Stimulated activated CD4-positive, alpha-beta T cell treated with anti-CD3 and anti-CD28 coated beads, Interleukin-1b, Interleukin-23, amount 100 ng/mL, for 1 hour (primary cell): ENCODE measurements at places on chromosomes 11 and 22.

- DNase-seq, result no peak
Observed at GRCh38 chr22:37630839-37631435, 8.5 kb upstream of the SH3BP1 start.

GRCh38 chr11:64013141-64013896 is 22.4 kb upstream of the FLRT1 start:
- DNase-seq, result no peak

- no peak for DNase-seq
Observed at GRCh38 chr11:10909141-10909883, 51.5 kb upstream of the ZBED5 start.

GRCh38 chr11:111393096-111393495 is 14.0 kb upstream of the POU2AF1 start:
- no peak for DNase-seq

DNA sequence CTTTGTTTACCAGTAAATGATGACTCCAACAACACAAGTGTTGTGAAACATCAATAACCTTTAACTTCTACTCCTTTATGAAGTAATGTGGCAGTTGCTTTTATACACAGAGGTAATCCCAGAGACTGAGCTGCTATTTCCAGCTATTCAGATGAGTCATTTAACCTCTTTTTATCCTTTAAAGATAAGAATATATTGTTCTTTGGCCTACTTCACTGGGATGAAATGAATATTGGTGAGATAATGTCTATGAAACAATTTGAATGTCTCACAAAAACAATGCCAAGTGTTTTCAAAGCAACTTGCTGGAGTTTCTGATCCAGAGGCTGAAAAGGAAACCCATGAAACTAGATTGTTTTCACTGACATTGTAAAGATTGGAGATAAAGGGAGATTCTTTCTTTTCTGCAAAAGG is 564.4 kb upstream of the LUZP2 start:
- no peak for DNase-seq

GRCh38 chr11:104191124-104191523 is 27.2 kb upstream of the PDGFD start:
- DNase-seq, result no peak

DNA sequence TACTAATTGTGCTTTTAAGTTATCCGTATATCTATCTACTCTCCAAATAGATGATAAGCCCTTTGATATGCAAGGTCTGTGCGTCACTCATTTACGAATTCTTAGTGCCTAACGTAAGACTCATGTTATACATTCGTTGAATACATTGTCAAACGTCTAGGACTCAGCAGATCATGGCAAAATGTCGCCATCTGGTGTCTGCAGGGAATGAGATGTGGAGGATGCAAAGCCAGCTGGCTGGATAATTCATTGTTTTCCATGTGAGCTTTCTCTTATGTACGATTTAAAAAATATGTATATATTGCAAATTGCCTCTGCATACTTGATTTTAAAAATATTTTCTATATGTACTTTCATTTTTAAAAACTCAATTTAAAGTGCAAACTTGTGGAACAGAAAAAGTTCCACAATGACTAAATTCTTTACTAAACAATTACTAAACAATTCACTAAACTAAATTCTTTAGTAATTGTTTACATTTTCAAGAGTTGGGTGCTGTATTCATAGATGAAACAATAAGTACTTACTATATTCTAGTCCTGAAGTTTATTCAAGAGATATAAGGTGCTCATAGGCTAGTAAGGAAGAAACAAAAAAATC is 33.8 kb downstream of the ZNF202 start:
- DNase-seq, result no peak

DNA sequence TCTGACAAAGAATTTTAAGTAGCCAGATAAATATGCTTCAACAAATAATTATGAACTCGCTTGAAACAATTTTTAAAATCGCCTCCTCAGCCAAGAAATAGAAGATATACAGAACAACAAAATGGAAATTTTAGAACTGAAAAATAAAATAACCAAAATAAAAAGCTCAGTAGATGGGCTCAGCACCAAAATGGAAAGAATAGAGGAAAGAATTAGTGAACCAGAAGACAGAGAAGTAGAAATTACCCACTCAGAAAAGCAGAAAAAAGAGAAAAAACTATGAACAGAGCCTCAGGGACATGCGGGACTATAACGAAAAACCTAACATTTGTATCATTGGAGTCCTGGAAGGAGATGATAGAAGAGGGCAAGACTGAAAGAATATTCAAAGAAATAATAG is 7.4 kb downstream of the COMMD9 start:
- no peak for DNase-seq

DNA sequence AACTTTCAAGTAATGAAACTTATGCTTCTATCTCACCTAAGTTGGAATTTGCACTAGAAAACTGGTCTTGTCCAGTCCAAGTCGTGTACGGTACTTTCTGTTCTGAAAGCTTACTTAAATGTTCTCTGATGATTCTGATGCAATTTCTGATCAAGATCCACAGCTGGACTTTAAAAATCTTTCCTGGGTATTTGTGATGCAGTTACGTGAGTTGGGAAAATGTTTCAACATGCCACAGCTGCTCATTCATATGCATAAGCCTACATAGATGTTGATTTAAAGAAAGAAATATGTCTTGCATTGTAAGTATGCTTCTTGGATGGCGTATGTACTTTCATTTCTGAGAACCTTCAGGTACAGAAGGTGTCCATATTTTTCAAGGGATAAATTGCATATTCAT is 493.7 kb upstream of the CCDC90B start:
- no peak for DNase-seq

DNA sequence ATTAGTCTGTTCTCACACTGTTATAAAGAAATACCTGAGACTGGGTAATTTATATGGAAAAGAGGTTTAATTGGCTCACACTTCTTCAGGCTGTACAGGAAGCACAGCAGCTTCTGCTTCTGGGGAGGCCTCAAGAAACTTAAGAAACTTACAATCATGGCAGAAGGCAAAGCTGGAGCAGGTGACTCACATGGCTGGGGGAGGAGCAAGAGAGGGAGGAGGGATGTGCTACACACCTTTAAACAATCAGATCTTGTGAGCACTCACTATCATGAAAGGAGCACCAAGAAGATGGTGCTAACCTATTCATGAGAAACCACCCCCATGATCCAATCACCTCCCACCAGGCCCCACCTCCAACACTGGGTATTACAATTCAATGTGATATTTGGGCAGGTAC is 381.6 kb downstream of the ETS1 start:
- DNase-seq, result no peak

DNA sequence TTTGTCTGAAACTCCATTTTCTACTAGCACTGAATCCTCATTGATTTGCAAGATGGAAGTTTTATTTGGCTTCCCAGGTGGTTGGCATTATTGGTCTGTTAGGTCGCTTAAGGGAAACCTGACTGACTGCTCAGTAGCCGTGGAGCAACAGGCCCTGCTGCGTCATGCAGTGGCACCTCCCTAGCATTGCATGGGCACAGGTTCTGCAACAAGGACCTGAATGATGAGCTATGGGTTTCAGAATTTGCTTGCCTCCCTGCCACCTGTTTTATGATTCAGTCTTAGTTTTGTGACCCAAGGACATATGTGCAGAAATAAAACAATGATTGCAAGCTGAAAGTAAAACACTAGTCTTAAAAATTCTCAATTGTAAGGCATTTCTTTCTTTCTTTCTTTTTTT is 128.5 kb downstream of the SLC1A2 start:
- no peak for DNase-seq

DNA sequence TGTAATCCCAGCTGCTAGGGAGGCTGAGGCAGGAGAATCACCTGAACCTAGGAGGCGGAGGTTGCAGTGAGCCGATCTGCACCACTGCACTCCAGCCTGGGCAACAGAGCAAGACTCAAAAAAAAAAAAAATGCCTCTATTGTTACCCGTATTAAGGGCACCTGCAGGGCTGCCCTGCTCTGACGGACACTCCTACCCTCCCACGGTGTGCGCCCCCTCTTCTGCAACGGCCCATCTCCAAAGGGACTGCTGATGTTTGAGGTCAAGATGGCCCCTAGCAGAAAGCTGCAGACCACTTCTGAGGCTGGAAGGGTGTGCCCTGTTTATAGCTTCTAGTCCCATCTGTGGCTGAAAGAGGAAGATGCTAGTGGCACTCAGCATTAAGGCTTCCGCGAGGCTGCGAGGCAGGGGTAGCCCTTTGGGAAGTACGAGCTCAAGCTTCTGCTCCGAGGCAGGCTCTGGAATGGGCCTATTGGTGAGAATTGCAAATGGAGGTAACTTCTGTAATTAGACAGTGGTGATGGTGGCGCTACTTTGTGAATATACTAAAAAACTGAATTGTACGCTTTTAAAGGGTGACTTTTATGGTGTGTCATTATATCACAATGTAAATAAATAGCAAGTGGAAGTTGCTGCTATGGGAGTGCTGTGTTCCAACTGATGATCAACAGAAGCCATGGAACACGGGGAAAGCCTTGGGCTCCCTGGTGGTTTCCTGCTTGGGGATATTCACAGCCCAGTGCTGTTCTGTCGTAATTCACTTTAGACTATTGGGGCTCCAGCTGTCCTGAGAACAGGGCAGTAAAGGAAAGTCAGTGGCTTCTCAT is 24.3 kb downstream of the ARFGAP2 start:
- no peak for DNase-seq

GRCh38 chr22:34055525-34056200 is 135.4 kb upstream of the LARGE1 start:
- DNase-seq, result no peak

- DNase-seq, result no peak
Observed at GRCh38 chr22:43015677-43016042, 711 bp upstream of the PACSIN2 start.

DNA sequence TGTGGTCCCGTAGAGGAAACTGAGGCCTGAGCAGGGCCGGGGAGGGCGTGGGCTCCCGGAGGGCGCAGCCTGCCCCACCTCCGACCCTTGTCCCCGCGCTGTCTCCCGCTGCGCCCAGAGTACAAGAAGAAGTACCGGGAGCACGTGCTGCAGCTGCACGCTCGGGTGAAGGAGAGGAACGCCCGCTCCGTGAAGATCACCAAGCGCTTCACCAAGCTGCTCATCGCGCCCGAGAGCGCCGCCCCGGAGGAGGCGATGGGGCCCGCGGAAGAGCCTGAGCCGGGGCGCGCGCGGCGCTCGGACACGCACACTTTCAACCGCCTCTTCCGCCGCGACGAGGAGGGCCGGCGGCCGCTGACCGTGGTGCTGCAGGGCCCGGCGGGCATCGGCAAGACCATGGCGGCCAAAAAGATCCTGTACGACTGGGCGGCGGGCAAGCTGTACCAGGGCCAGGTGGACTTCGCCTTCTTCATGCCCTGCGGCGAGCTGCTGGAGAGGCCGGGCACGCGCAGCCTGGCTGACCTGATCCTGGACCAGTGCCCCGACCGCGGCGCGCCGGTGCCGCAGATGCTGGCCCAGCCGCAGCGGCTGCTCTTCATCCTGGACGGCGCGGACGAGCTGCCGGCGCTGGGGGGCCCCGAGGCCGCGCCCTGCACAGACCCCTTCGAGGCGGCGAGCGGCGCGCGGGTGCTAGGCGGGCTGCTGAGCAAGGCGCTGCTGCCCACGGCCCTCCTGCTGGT is 1.9 kb downstream of the NLRP6 start:
- no peak for DNase-seq

DNA sequence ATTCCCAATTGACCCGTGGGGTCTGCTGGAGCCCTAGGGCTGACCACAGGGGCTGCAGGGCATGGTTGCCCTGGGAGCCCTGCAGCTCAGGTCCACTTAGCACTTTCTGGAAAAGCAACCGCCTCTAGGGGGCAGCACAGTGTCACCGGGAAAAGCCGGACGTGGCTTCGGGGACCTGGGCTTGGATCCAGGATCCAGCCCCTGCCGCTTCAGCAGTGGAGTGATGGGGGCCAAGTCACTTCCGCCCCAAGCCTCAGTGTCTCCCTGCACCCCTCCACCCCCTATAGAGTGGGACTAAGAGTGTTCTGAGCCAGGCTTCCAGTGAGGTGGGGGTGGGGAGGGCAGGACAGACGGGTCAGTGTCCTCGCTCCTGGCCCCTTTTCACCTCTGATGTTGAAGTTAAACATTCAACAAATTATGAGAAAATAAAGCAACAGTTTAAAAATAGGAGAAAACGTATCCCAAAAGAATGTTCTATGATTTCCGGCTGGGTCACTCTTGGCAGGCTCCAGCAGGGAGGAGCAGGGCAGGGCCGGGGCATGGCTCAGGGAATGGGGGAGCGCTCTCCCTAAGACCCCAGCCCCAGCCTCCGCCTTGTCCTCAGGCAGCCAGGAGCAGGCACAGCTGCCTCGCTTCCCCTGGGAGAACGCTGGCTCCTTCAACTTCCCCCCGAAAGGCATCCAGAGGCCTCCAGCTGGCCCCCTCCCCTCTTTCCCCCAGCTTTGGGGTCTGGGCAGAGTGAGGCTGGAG is 96.5 kb upstream of the FGF3 start:
- DNase-seq, result peak; percentile 8

GRCh38 chr11:129703846-129704245 is 111.8 kb upstream of the TMEM45B start:
- no peak for DNase-seq

- no peak for DNase-seq
Observed at GRCh38 chr11:2929531-2929949, 320 bp upstream of the PHLDA2 start.

GRCh38 chr22:36395055-36395849 is 7.5 kb upstream of the MYH9 start:
- DNase-seq, result no peak

DNA sequence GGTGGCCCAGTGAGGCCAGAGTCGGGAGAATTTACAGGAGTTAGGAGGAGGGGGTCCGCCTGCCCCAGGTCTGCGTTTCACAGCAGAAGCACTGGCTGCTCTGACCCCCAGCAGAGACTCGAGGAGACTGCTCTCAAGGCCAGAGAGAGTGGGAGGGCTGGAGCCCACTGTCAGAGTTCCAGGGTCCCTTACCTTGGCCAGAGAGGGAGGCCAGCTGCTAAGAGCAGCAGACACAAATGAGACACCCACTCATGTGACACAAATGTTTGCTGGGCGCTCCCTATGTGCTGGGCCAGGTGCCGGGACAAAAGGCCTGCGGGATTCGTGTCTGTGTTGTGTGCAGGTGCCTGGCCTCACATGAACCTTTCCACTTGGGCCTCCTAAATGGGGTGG is 2.8 kb upstream of the TNFRSF13C start:
- DNase-seq, result no peak

DNA sequence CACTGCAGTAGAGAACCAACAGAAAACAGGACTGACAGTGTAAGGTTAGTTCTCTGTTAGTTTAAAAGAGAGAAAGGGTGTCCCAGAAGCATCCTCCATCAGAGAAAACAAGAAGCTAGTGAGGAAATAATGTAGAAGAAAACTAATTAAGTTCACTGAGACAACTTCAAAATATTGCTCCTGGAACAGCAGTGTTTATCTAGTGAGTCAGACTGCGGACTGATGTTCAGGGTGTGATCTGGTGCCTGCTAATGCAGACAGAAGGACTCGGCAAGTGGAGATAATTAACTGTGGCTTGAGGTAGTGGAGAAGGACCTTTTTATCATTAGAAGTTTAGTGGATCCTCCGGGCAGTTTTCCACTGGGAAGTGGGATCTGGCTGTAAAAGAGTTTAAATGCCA is 55.4 kb downstream of the CDON start:
- DNase-seq, result no peak

GRCh38 chr11:75955443-75955842 is 140.4 kb downstream of the UVRAG start:
- no peak for DNase-seq

DNA sequence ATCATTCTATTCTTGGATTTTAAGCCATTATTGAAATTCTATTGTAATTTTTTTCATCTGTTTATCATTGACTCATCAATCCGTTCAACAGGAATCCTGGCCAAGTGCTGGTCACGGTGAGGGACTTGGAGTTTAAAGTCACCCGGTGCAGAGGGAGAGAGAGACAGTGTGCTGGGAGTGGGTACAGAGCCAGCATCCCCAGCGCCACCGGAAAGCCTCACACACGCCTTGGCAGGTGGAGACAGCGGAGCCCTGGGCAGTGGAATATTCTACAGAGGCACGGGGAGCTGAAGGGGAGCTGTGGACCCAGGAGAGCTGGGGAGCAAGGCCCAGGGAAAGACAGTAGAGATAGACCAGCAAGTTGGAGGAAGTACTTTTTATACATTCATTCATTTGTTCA is 787.6 kb downstream of the BRD1 start:
- DNase-seq, result no peak
